D721Med (cell line): ENCODE measurements at places on chromosomes 2 and 18.
A peak's percentile ranks its signal among the peaks of the same experiment; 100 is the strongest.

GRCh38 chr2:238846378-238846627 lies 1.6 kb upstream of the TWIST2 start:
- DNase-seq: no peak

- DNase-seq: no peak
Measured at GRCh38 chr2:60641811-60642788, 88.6 kb upstream of the BCL11A start.

- no peak for DNase-seq
Measured at GRCh38 chr2:219230059-219230540, 494 bp downstream of the ANKZF1 start.

GRCh38 chr2:178846458-178846802 lies 39.2 kb upstream of the TTN start:
- DNase-seq: no peak

DNA sequence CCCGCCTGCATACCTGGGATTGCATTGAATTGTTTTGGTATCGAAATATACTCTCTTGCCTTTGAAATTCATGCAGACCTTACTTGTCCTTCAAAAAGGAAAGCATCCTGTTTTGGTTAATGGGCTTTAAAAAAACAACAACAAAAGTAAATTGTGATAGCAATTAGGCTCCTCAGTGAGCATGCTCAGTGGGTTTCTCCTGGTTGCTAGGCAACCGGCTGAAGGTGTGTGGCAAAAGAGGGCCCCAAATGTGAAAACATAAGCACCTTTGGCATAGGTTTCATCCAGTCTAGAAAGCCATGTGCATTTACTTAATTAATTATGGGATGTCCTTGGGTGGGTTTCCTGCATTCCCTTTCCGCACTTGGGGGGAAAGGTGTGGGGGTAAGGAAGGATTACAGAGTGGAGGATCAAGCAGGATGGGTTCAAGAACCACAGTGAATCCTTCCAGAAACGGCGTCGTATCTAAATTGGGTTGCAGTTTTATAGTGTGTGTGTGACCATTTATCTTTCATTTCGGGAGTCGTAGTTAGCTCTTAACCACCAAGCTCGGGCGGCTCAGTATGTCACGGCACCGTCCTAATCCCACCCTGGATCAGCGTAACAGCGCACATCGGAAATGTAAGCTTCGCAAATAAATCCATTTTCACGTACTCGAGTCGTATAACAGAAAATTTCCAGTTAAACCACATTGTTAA lies 274.9 kb upstream of the TCF4 start:
- no peak for DNase-seq

GRCh38 chr2:66170744-66171330 lies 264.1 kb upstream of the MEIS1 start:
- no peak for DNase-seq

DNA sequence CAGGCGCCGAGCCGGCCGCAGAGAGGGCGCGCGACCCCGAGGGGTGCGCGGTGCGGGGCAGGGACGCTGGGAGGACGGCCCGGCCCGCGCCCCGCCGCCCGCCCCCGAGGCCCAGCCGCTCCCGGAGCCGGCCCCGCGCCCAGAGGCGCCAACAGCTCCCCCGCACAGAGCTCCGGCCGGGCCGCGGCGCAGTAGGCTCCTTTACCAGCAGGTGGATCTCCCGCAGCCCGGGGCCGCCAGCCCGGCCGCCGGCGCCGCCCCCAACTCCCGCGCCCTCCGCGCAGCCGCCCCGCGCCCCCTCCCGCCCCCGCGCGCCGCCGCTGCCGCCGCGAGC lies 258 bp downstream of the MGAT4A start:
- DNase-seq: peak; percentile 47

GRCh38 chr2:3301001-3301400 lies 76.6 kb downstream of the EIPR1 start:
- DNase-seq: no peak

DNA sequence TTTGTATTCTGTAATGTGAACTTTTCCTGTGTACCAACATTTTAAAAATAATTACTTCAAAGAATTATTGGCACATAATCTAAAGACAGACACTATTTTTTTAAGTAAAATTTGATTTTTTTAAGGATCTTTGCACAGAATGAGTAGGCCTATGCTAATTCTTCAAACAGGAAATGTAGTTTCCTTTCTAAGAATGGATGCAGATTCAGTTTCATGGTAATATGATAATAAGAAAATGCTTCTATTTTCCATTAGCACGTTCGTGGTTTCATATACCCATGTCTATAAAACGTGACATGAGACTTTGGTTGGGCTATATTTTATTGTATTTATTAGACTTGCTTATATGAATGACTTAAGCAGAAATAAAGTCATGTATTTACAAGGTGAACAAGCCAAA lies 191.8 kb upstream of the RBBP8 start:
- DNase-seq: no peak

GRCh38 chr2:159013103-159013502 lies 44.7 kb downstream of the TANC1 start:
- no peak for DNase-seq

DNA sequence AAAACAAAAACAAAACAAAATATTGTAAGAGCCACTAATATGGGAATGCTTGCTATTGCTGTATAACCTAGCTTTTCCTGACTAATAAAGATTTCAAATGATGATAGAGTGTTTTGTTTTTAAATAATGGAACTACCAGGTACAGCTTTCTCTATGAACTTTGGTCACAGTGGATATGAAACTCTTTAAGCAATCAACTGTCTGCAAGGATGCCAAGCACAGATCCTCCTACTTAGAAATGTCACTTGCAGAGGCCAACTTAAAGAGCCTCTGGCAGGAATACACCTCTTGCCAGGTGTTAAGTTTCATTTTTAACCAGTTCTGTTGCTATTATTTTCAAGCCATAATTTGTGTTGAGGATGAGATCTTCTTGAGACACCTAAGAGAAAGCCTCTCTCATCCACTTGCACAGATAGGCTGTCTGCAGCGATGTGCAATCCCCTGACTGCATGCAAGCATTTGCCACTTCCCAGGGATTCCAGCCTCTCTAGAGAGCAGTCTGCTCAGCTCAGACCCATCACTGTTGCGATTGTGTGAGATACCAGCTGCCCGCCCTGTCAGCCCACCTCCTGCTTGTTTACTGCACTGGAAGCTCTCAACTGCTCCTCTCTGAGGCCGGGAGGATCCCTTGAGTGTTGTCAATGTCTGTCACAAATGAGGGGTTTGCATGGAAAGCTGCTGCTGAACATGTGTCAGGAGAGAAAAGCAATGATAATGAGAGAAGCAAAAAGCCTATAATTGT lies 86.1 kb upstream of the SCG2 start:
- no peak for DNase-seq

DNA sequence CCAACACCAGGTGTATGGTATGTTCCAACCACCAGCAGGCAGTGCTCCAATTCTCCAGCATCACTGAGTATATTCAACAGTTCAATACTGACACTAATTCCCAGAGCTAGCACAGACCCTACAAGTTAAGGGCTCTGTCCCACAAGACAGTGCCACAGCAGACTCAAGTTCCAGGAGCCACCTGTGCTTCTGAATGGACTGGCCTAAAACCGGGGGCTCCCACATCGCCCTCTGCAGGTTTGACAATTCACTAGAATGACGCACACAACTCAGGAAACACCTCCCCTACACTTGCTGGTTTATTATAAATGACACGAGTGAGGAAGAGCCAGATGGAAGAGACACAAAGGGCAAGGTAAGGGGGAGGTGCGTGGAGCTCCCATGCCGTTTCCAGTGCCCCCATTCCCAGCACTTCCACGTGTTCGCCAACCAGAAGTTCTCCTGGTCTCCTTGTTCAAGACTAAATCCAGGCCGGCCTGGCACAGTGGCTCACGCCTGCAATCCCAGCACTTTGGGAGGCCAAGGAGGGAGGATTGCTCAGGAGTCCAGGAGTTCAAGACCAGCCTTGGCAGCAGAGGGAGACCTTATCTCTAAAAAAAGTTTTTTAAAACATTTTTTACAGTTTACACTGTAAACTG lies 12.2 kb upstream of the ATP6V1B1 start:
- no peak for DNase-seq

DNA sequence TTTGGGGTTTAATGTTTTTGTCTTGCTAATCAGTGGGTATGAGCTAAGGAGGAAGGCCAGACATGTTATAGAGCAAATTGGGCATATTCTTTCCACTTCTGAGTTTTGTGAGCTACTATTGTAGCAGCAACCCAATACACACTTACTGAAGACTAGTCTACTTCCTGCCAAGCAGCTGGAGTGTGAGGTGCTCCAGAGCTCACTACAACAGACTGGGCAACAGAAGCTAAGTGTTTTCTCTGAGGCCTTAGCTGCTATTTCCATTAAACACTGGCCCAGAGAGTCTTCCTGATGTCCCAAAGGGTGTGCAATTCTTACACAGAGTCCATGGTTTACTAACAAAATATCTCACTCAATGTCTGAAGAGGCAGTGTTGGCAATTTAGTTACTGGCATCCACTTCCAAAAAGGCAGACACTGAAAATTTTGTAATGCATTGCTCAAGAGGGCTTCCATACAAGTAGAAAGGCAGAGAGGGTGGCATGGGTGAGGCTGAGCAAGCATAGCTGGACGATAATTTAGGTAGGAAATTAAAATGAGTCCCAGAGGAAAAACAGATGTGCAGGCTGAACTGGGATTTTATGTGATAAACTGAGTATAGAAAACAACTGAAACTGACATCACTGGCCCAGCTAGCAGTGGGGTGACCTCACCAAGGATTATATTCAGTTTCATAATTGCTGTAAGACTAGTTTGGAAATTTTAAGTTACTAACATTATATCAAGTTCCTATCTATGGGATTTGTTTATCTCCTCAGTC lies 68.6 kb downstream of the ZC3H6 start:
- no peak for DNase-seq

GRCh38 chr18:47425365-47425764 lies 173.9 kb upstream of the SKOR2 start:
- no peak for DNase-seq

GRCh38 chr2:69366-70344 lies 23.4 kb upstream of the FAM110C start:
- no peak for DNase-seq

DNA sequence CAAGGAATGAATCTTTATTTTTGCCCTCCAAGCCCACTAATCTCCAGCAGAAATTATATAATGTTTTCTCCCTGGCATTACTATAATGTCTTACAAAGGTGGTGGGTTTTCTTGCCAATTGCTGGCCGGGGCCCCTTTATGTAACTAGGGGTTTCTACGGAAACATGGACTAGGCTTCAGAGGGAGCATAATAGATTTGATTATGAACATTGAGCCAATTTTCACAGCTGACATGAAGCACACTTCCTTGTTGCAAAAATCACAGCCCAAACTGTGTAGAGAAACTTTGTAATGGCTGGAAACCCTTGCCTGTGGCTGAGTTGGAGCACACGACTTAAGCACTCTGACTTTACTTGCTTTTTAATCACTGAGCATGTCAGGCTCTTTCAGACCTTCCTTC lies 3.8 kb upstream of the CYRIA start:
- no peak for DNase-seq

DNA sequence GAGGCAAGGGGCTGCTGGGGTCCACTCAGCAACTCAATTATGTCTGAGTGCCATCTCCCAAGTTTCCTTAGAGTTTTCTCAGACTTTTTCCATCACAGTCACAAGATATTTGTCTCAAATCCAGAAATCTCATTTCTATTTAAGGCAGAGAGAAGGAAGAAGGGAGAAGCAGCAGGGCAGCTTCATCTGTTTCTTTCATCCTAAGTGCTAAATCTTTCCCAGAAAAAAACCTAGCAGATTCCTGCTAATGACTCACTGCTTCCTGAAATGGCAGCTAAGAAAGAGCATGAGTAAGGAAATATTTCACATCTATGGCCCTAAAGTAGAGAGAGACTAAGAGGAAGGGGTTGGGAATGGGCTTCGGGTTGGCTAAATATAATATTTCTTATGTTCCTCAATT lies 88.0 kb downstream of the KYNU start:
- DNase-seq: no peak

GRCh38 chr2:37013315-37013641 lies 46.9 kb upstream of the STRN start:
- DNase-seq: no peak

DNA sequence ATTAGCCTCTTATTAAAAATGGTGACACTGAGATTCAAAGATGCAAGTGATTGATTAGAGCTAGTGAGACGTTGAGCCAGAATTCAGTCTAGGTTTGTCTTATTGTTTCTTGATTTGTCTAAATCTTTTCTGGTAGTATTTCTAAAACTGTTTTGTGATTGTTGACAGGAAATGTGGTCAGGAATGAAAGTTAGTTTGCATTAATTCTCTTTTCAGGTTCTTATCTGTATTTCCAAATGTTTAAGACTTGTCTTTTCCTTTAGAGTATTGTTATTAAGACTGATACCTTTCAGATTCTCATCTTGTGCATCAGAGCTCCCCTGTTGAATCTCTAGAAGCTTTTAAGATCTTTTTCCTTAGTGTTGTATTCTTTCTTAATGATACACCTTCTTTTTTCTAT lies 89.3 kb downstream of the MBD5 start:
- no peak for DNase-seq

DNA sequence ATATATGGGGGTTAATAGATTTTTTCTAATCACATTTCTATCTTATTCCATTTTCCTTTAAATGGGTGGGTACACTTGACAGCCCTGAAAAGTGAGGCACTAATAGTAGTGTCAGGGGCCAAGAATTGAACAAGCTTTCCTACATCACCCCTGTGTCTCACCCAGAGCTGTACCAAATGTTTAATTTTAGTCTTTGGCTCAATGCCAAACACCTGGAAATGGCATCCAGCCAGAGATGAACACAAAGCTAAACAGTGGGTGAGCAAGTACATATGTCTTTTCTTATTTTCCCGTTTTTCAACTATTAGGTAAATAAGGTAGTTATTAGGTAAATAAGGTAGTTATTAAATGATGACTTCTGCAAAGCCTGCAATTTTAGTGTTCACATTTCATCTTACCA lies 276.3 kb upstream of the ERBB4 start:
- DNase-seq: no peak

DNA sequence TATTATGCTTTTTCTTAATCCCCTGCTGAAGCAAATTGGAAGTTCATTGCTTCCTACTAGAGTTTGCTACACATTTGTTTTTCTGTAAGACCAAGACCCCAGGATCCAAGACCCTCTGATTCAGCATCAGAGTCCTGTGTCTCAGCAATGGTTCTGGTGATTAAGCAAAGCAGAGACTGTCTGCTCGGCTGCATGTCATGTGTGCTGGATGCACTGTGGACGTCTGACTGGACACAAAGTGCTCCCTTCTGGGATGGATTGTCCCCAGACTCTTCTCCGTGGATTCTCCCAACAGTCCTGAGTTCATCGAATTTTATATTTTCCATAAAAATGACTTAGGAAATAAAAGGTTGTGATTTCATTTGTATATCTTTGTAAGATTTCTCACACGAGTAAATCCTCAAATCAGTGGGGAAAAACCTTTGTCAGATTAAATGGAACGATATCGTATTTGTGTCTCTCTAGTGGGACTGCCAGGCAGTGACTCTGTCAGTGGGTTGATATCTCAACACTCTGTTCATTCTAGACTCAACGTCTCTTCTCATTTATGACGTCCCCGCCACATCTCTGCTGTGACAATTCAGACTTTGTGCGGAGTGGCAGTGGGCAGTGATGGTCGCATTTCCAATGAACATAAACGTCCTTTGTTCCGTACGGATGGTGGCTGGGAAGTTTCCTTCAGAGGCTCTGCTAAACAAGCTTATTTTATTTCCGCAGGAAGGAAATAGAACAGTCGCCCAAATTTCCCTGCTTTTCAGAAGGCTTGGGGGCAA lies 58.6 kb downstream of the NCAPH start:
- DNase-seq: no peak

GRCh38 chr2:191838526-191838925 lies 8.4 kb downstream of the CAVIN2 start:
- DNase-seq: no peak
